GOT3 (cell line): ENCODE measurements at places on chromosomes 1 and 21.

DNA sequence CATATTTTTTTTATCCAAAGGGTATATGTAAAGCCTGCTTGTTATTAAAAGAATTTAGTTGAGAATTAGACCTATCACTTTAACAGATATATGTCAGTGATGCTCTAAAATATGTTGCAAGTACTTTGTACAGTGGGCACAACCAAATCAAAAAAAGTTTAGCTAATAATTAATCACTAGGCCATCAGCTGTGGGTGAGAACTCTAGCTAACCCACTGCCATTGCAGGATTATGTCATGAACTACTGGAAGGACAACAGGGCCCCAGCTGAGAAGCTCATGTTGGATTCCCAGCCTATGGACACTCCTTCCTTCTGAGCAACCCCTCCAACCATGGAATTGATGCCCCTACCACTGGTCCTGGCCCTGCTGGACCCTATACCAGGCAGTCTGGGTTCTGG, 6.8 kb upstream of the CHIA start:
- no peak for DNase-seq

- no peak for DNase-seq
These were observed 694 bp downstream of the MEAF6 start for GRCh38 chr1:37513795-37514349.

GRCh38 chr1:204623894-204624361, 61.6 kb downstream of the LRRN2 start:
- no peak for DNase-seq

DNA sequence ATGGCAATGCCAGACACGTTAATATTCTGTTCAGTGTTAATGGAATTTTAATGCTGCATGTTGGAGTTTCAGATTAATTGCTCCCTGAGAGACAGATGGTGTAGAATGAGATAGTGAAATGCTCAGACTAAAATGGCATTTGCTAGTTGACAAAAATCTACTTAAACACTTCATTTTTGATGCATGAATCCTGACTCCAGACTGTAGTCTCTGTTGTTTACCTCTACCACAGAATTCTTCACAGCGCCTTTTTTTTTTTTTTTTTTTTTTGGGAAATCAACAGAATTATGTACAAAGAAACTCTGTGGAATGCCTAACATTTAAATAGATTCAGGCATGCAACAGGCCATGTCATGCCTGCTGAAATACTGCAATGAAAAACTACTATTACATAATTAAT, 111.3 kb downstream of the PLPPR5 start:
- DNase-seq, result no peak

DNA sequence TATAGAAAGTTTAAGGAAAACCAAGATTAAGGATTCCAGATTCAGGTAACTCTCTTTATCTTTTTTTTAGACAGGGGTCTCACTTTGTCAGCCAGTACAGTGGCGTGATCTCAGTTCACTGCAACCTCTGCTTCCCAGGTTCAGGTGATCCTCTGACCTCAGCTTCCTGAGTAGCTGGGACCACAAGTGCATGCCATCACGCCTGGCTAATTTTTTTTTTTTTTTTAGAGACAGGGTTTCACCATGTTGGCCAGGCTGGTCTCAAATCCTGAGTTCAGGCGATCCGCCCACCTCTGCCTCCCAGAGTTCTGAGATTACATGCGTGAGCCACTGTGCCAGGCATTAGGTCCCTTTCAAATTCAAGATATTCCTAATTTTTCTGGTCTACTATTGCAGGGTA, 15.9 kb downstream of the LZIC start:
- no peak for DNase-seq

GRCh38 chr1:192660613-192661012, 24.7 kb downstream of the RGS13 start:
- DNase-seq, result no peak

DNA sequence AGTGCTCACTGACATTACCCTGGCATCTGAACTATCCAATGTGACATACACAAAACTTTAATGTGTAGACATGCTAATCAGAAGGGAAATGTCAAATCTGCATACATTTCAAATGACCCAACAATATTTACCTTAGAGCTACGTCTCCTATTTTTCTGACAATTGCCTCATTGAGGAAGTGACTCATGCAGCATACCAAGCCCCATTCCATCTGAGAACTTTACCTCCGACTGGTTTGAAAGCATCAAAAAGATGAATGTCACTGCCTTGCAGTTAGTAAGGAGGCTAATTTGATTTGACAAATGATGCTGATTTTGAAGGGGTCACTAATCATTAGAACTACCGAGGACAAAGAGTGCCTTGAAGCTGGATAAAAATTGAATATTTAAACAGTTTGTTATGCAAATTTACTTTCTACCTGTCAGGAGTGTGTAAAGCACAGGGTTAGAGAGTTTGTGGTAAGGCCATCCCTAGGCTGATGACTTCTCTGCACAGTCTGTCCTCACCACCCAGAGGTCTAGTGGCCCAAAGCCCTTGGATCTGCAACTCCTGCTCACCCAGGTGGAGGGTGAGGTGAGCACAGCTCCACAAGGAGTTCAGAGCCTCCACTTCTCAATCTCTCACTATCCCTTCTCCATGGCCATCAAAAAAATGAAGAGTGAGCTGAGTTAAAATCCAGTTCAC, 500.3 kb upstream of the C1orf87 start:
- no peak for DNase-seq

DNA sequence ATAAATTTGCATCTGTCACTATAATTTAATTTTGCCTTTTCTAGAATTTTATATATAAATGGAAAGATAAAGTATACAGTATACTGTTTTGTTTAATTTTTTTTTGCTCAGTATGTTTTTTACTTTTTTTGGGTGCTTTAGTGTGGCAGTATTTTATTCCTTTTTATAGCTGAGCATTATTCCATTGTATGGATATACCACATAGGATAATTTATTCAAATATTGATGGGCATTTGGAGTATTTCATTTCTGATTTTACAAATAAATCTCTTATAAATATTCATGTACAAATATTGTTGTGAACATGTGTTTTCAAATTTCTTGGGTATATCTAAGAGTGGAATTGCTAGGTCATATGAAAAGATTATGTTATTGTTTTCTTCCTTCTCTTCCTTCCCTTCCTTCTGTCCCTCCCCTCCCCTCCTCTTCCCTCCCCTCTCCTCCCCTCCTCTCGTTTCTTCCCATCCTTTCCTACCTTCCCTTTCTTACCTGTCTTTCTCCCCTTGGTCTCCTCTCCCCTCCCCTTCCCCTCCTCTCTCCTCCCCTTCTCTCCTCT, 18.5 kb downstream of the SLC35A3 start:
- DNase-seq, result no peak

DNA sequence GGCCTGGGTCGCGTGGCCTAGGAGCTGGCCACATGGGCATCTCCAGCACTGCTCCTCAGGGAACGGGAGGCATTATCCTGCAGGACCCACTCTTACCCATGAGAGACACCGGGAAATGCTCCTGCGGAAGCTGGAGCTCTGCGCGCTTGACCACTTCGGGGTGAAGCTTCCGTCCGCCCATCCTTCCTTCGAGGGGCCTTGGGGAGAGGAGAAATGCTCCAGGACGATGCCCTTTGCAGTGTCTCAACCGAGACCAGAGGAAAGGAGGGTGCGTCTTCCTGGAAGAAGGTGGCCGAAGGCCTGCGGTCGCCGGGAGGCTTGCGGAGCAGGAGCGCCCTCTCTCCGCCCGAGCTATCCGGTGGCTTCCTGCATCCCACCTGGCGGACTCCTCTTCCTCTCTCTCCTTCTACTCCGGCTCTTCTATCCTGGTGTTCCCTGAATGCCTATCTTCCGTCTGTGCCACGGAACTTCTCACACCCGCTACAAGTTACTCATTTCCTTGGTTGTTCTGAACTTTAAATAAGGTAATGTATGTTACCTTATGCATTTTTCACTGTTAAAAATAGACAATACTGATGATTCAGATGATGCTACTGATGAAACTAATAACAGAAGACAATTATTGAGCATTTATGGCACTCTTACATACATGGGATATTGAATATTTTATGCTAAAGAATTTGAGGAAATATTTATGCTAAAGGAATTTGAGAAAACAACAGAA, 91.4 kb downstream of the PRKAB2 start:
- DNase-seq, result no peak

DNA sequence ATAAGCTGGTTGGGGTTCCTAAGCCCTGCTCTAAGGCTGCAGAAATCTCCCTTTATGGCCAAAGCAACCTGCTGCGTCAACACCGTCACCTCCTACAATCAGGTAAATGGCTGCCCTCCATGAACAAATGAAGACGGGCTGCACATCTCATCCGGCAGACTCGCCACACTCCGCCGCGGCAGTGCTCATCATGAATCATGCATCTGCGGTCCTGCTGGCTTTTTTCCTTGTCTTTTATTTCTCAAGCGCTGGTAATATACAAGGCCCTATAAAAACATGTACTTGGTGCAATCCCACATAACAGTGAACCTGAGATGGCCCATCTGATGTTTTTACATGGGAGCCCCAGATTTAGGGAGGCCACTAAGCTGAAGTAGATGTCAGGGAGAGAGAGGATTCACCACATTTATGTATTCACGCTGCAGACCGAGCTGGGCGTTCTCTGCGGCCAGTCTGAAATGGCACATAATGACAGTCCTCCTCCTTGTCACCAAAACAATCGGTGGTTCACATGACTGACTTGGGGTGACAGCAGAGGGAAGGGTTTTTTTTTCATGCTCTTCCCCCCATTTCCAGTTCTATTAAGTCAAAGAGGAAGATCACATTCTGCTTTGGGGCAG, 91.6 kb downstream of the KAZN start:
- DNase-seq, result no peak

DNA sequence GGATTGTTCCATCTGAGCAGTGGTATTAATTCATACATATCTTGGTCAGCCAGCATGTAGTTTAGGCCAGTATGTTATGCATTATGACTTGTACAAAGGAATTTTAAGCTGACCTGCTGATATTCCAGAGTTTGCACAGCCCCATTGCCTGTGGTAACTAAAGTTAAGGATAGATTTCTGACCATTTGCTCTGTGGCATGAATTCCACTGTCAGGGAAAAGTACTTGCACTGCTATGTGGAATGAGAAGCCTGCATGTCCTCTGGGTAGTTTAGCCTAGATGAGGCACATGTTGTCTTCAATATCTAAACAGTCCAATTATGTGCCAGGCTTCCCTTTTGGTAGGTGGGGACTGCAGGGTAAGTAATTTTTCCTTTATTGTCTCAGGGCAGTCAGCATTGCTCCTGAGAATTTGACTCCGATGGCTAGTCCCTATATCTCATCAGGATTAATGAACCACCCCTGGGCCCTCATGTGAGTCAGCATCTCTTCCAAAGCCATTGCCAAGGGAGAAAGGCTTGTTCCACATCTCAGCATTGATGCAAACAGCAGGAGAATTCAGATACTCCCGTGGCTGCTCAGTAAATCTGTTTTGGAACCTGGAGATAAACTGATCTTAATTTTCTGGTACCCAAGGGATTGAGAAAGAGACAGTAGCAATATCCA, 30.2 kb downstream of the NEK7 start:
- DNase-seq, result no peak

DNA sequence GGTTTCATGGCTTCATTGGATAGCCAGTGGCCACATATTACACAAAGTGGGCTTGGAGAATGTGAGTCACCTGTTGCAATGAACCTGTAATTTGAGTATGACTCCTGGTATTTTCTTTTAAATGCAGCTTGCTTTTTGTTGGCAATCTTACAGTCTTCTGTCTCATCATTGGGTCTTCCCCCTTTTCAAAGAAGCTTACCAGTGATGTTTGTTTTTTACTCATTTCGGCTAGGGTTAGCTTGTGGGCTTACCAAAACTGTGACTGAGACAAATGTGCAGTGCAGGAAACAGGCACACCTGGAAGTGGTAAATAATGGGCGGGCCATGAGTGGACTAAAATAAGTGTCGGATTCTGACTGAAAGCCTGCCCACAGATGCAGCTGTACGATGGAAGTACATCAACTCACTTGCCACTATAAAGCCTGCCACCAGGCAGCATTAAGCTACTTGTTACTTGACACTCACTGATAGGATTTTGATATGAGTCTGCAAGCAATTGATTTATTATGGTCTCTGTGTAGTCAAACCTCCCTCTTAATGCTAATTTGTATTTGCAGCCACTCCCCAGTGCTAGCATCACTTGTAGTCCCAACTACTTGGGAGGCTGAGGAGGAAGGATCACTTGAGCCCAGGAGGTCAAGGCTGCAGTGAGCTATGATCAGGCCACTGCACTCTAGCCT, 4.2 kb downstream of the HHAT start:
- DNase-seq, result no peak

DNA sequence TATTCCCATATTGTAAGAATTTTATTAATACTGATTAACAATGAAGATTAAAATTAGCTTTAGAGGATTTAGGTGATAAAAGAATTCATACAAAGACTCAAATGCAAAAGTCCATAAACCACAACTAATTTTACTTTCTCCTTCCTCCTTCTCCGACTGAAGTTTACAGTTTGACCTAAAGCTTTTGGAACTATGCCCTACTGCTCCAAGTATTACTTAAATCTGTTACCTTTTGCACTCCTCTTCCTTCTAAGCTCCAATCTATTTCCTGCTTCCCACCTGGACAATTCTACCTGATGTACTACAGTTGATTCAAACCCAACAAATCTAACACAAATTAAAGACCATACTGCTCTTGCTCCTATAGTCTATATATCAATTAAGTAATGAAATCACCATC, 36.3 kb downstream of the ANKRD13C start:
- DNase-seq, result no peak

DNA sequence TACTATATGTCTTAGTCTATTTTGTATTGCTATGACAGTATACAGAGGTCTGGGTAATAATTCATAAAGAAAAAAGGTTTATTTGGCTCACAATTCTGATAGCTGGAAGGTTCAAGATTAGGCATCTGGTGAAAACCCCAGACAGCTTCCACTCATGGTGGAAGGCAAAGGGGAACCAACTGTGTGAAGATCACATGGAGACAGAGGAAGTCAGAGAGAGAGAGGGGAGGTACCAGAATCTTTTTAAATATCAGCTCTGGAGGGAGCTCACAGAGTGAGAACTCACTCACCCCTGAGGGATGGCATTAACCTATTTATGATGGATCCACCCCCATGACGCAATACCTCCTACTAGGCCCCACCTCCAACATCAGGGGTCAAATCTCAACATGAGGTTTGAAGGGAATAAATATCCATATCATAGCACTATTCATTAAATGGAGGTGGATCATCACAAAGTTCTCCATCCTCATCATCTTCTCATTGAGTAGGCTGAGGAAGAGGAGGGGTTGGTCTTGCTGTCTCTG, 290.5 kb downstream of the DSCAM start:
- no peak for DNase-seq

DNA sequence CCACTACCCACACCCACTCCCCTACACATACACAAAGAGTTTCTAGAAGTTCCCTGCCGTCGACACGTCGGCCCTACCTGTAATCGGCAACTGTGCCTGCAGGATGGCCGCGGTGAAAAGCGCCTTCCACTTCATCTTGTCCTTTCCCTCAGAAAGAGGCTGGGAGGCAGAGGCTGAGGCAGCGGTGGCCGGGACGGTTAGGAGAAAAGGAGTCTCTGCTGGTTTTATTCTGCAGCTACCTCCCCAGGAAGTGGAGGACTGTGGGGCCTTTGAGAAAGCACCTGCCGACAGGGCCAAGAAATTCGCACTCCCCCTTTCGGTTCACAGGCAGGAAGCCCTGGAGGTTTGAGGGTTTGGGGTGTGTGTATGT, at the start of gene CD247:
TSS of gene CD247 (minus strand) at position 199 of the 370 bp plus-strand sequence. CDS start at position 135, 64 bp downstream.
- DNase-seq, result no peak

- DNase-seq, result no peak
These were observed 102.8 kb upstream of the SOD1 start for GRCh38 chr21:31556662-31557061.

GRCh38 chr1:70909262-70909822, 138.3 kb downstream of the PTGER3 start:
- no peak for DNase-seq
